Kidney capillary endothelial cell (primary cell): ENCODE measurements at places on chromosomes 6 and 20.

DNA sequence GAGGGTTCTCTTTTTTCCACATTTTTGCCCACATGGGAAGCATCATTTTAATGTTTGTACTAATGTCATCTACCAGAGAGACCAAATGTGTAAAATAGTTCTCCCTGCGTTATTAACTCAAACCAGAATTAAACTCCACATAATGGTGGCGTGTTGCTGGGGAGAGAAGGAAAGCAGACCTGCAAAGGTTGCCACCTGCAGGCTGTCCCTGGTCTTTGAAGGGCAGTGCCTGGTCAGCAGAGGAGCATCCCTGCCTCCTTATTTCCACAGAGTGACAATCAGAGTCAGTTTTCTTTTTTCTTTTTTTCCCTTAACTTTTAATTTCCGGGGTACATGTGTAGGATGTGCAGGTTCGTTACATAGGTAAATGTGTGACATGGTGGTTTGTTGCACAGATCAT is 214.5 kb downstream of the TBX18 start:
- no peak for DNase-seq

- no peak for DNase-seq
These were observed 1.1 kb downstream of the DOP1A start for GRCh38 chr6:83068616-83069015.

- DNase-seq = no peak
These were observed 70.5 kb upstream of the HMGN3 start for GRCh38 chr6:79305020-79305419.

DNA sequence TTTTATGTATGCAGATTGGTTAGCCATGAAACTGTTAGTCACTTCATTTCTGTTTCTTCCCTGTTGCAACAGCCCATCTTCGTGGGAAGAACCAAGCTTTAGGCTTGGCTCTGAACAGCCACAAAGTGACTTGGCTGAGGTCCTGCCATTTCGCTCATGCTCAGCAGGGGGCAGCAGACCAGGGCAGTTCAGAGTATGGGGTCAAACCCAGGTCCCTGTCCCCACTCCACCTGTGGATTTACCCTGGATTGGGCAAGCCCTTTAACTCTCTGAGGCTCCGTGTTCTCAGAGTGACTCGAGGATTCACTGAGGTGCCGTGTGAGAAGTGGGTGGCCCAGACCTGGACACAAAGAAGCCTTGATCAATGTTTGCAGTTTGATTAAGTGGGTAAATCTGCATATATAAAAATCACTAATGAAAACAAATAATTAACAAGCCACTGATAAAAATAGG is 19.8 kb upstream of the MAP1LC3A start:
- no peak for DNase-seq

DNA sequence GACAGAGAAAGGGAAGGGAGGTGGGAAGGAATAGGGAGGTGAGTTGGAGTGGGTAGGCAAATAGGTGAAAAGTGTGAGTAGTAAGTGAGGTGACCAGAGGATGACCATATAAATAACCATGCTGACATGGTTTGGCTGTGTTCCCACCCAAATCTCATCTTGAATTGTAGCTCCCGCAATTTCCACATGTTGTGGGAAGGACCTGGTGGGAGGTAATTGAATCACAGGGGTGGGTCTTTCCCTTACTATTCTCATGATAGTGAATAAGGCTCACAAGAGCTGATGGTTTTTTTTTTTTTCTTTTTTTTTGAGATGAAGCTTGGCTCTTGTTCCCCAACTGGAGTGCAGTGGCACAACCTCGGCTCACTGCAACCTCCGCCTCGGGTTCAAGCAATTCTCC is 21.5 kb upstream of the SMIM13 start:
- no peak for DNase-seq

- DNase-seq = no peak
These were observed at the start of gene ADGRF5 for GRCh38 chr6:46921731-46922130. TSS of gene ADGRF5 (minus strand) at chr6:46921938. CDS start at chr6:46906762, 15,176 bp downstream.

DNA sequence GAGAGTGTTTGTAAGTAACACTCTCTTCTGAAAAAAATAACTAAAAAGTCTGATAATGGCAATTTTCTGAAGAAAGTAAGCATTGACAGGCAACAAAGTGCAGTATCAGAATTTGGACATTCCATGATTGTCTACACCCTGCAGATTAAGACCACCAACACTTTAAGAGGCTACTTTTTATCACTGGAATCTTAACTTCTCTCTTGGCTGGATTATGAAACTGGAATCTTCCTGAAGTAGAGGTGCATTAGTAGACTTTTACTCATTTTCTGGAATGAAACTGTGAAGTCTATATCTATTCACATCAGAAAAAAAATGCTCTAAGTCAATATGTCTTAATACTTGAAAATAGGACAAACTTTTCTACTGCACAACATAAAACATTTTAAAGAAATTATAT is 547.5 kb downstream of the COL12A1 start:
- DNase-seq = no peak

GRCh38 chr20:63293456-63293855 is 470 bp downstream of the COL20A1 start:
- no peak for DNase-seq

DNA sequence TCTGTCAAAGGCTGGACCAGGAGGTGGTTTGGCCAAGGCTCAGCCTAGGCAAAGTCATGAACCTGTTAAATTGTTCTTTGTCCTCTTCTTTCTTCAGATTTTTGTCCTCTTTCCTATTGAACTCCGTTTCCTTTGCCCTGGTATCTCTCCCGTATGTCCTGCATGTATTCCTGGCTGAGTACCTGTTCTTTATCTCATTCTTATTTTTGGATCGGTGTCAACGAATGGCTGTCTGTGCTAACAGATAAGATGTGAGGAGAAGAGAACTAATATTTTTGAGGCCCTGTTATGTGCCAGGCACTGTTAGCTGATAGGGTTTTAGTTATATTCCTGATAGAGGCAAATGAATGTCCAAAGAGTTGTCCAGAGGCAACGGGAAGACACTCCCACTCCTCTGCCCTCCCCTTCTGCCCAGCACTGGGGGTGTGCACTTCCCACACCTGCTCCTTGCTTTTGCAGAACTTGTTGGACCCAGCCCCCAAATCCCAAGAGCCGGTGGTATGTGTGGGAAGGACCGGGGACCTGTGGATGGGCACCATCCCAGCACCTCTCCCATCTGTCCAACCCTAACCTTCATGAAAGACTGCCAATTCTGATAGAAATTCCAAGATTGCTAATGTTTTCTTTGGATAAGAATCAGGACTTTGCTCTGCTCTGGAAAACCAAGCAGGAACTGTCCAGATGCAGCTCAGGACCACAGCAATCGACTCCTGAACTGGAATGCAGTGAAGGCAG is 20.6 kb downstream of the MMP24OS start:
- no peak for DNase-seq

- no peak for DNase-seq
These were observed 22.6 kb downstream of the RSPH3 start for GRCh38 chr6:158977382-158977781.
